CD4-positive, alpha-beta T cell treated with Interleukin-6 at 100 ng/mL for 8 hours (primary cell): ENCODE measurements at places on chromosomes 5 and 9.

DNA sequence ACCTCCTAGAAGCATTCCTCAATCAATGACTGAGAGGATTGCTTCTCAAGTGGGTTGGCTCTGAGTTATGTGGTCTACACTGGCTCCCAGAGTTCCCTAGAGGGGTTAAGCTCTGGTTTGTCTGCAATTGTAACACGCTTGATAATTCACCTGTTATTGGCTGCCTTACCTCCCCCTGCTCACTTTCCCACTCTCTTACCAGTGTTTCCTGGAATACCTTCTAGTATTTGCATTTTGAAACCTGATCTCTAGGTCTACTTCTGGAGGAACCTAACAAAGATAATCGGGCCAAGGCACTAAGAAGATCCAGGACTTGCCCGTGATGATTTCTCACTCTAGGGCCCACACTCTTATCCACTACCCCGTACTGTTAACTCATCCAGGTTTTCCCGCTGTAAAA lies 110.1 kb upstream of the MAP3K1 start:
- DNase-seq: no peak

DNA sequence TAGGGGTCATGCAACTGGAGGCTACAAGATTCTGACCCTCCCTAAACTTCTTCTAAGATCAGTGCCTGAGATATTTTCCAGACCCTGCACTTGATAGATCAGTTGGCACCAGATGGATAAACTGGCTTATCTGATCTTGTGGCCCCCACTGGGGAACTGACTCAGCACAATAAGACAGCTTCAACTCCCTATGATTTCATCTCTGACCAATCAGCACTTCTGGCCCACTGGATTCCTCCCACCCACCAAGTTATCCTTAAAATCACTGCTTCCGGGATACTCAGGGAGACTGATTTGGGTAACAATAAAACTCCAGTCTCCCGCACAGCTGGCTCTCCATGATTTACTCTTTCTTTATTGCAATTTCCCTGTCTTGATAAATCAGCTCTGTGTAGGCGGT lies 2180.4 kb upstream of the WWC1 start:
- DNase-seq: no peak

DNA sequence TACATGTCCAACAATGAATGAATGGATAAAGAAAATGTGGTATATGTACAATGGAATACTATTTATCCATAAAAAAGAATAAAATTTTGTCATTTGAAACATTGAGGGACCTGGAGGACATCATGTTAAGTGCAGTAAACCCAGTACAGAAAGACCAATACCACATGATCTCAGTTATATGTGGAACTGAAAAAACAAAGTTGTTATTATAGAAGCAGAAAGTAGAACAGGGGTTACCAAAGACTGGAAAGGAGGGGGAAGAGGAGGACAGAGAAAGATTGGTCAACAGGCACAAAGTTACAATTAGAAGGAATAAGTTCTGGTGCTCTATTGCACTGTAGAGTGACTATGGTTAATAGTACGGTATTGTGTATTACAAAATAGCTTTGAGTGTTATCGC lies 233.8 kb downstream of the SEMA6A start:
- no peak for DNase-seq

DNA sequence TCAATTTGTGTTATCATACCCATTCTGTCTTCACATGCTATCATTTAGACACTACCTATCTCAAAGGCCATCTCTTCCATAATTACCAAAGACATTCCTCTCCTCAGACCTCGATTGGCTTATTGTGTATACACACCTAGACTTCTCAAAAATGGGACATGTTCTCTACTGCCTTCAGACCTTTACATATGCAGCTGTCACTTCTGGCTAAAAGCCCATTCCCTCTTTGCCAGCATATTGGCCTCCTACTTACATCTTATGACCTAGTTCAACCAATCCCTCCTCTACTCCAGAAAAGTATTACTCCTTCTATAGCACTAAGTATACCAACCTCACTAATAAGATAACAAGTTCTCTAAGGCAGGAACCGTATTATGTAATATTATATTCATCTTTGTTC lies 84.4 kb downstream of the RAPGEF6 start:
- no peak for DNase-seq

GRCh38 chr5:2629045-2629444 lies 122.4 kb downstream of the IRX2 start:
- DNase-seq: no peak

DNA sequence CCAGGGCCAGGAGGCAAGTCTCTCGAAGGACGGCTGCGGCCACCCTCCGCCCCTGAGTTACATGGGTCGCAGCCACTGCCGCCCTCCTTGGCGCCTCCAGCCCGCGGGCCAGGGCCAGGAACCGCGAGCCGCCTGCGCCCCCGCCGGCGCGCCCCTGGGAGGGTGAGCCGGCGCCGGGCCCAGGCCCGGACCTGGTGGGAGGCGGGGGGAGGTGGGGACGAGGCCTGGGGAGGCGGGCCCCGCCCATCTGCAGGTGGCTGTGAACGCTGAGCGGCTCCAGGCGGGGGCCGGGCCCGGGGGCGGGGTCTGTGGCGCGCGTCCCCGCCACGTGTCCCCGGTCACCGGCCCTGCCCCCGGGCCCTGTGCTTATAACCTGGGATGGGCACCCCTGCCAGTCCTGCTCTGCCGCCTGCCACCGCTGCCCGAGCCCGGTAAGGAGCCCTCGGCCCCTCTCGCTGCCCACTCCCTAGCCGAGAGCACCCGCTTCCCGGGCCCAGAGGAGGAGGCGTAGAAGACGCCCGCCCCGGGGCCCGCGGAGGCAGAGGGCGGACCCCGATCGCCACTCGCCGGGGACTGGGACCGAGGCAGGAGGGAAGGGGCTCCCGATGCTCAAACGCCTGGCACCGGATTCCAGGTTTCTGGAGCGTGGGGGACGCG lies at the start of gene ASS1:
Gene ASS1, plus strand, starts transcription at position 397 of the 657 bp plus-strand sequence. CDS start 7,268 bp downstream, outside the sequence.
- DNase-seq: peak; percentile 20

GRCh38 chr5:94422812-94423211 lies 195.6 kb downstream of the KIAA0825 start:
- DNase-seq: no peak

- DNase-seq: no peak
Observed at GRCh38 chr5:165858118-165858517, 2352.7 kb downstream of the MAT2B start.

DNA sequence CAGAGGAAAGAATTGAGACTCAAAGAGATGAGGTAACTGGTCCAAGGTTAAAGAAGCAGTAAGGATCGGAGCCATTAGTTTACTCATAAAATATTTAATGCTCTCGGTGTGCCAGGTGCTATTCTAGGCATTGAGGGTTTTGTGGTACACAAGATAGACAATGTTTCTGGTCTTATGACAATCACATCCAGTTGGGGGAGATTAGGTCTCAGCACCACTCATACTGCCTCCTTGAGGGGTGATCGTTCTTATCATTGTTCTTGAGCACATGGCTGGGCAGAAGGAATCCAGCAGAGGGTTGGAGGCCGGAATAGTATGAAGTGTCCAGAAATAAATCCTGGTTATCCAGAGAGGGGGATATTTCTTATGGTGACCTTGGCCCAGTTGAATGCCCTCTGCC lies 40.7 kb upstream of the LCP2 start:
- no peak for DNase-seq

GRCh38 chr5:77832166-77832770 lies 56.1 kb upstream of the TBCA start:
- no peak for DNase-seq

DNA sequence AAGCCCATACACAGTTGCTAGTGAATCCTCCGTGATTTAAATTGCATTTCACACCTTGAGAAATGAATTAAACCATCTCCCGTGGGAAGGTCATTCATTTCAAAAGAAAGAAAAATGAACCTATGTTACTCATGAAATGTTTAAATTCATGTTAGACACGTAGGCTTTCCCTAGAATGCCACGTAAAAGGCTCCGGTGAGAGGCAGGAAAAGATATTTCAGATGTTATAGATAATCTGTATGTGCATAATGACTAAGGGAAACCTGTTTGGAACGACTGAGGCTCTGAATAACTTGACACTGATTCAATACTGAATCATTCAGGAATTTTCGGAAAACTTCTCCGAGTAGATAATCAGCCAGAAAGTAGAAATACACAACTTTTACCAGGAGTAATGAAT lies 134.3 kb upstream of the ICE1 start:
- DNase-seq: no peak

DNA sequence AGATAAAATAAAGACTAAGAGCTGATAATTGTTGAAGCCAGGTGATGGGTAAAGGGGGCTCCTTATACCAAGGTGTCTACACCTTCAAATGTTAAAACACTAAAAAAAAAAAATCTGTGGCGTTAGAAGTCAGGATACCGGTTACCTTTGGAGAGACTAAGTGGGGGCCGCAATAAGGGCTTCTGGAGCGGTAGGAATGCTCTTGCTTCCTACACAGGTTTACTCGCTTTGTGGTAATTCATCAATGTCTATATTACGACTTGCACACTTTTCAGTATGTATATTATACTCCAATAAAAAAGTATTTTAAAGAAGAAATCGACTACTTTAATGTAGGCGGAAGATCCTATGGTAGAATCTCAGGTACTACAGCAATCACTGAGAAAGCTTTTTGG lies 12.5 kb downstream of the MRPS27 start:
- DNase-seq: no peak

DNA sequence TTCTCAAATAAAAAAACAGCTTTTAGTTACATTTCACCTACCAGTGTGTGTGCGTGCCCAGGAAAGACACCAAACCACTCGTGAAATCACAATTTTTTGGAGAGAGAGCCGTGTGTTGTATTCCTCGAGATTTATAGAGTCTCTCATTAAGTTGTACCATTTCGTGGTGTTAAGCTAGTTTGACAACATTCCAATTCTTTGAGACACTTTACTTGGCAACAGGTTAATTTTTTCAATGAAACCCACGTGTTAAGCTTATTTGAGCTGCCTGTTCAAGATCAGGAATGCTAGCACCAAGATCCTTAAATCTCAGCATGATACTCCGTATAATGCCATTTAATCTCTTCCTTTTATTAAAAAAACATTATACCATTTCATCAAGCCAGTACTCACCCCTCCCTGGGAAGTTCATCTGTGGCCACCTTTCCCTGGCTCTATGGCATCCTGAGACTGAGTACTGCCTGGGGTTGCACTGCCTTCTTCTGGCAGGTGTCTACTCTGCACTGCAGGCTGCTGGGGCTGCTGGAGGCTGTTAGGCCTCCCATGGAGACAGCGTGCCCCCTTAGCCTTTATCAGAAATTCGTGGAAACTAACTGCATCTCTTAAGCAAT lies 143.7 kb downstream of the ARHGAP26 start:
- DNase-seq: no peak

DNA sequence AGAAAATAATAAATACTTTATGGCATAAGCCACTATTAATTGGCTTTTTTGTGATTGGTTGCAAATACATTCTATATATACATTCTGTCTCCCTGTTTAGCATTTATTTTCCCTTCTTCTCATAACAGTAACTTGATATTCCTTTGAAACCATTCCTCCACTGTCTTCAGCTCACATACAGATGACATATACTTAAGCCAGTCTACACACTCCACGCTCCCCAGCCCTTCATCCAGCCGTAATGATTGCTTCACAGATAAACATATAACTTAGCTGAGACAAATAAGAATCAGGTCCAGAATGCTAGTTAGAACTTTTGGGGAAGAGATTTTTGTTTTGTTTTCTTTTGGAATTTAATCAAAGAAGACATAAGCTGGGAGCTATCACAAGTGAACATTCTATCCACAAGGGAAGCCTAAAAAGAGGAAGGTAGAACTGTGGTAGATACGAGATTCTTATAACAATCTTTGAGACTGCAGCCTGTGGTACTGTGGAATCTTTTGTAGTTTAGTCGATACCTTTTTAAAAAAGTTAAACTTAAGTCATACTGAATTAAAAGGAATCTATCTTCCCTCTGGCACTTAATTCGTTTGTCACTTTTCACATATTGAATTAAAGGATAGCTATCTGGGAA lies 365.1 kb upstream of the PRR16 start:
- no peak for DNase-seq

GRCh38 chr9:82252116-82252515 lies 263.5 kb downstream of the SPATA31D1 start:
- DNase-seq: no peak

DNA sequence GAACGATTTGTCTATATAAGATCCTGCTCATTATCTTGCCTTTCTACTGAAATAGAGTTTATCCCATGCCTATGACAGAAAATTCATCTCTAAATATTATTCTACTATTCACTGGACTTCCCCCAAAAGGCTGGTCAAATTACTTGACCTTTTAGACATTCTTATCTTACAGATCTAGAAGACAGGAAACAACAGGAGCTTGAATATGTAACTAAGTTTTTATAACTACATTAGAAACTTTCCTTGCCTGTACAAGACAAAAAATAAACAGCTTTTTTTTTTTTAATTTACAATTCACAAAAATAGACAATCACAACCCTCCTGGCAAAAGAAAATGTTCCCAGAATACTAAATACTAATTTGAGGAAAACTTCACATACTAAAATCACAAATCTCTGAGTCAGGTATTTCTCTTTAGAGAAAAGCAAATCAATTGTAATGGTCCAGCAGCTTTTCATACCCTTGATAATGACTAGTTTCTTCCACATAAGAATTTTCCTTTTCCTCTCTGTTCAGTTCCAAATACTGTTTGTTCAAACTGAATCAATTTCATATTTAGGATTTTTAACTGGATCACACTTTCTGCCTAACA lies 68.6 kb downstream of the MLLT3 start:
- no peak for DNase-seq

DNA sequence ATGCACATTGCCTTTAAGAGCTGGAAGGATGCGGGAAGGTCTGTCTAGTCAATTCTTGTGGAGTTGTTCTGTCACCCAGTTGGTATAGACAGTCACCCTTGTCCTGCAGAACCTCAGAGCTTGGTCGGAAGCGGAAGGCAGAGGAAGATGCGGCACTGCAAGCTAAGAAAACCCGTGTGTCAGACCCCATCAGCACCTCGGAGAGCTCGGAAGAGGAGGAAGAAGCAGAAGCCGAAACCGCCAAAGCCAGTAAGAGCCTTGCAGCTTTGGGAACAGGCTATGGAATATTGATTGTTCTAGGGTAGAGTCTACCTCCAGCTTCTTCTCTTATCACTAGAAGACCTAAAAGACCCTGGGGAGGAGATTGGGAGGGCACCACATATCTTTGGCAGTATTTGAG lies 6.5 kb downstream of the TCOF1 start:
- no peak for DNase-seq

GRCh38 chr9:6495466-6495865 lies 82.5 kb downstream of the UHRF2 start:
- no peak for DNase-seq
